ENCODE measurements at places on chromosomes 7 and 10.

- ATAC-seq: no peak
Observed at GRCh38 chr7:101631224-101631714, 2.2 kb upstream of the MYL10 start.

- ATAC-seq: no peak
Observed at GRCh38 chr7:116741625-116742316, 69.8 kb downstream of the MET start.

GRCh38 chr7:129053938-129054437, 923 bp downstream of the TNPO3 start:
- ATAC-seq: no peak

- ATAC-seq: no peak
Observed at GRCh38 chr10:89256962-89257361, 5.4 kb upstream of the LIPA start.

DNA sequence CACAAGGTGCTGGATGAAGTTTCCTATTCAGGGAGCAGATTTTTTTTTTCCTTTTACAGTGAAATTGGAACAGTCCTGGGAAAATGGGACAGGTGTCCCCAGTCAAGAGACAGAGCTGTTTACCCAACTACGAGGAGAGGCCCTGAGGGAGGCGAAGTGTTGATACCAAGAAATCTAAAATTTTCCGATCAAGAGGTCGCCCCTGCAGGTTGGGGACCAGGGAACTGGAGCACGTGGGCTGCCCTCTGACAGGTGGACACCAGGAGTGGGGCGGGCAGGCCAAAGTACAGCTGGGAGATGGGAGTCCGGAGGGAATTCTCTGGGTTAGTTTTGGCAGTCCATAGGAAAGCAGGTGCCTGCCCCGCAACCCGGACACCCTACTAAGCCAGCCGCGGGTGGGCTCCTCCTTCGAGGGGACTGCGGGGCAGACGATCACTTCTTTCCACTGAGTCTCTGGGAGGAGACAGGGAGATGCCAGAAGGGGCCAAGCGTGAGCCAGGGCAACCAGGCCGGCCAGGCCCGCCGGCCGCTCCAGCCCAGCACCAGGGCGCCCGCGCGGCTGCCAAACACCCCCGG, 965 bp upstream of the CAMK1D start:
- ATAC-seq: no peak

DNA sequence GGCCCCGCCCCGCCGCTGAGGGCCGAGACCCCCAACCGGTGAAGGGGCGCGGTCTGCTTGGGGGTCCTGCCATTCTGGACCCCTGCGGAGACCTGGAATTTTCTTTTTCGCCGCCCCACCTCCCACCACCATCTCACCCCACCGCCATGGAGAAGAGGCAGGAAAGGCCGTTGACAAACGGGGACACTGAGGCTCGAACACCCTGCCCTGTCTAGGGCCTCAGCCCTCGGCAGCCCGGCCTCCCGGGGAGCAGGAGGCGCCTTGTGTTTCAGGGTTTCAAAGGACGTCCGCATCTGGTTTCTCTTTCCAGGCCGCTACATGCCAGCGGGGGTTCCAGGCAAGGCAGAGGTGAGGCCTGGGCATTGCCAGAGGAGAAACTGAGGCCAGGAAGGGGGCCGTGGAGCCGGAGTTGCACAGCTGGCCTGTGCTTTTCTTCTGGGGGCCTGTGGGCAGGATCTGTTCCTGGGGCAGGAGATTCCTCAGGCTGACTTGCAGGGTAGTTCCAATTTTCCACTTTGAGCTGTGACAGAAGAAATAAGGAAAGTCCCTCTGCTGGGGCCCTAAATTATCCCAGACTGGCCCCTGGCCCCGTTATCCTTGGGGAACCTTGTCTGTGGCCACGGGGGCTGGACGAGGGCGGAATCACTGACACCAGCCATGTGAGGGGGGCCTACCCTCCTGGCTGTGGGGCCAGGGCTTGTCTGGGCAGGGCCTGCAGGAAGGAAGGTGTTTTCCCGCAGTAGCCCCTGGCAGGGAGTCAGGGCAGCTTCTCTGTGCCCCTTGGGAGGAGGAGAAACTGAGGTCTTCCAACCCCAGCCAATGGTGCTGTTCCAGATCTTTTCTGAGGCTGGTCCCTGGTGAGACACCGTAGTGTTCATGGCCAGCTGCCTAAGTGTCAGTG, 900 bp upstream of the MICALL2 start:
- ATAC-seq: no peak

DNA sequence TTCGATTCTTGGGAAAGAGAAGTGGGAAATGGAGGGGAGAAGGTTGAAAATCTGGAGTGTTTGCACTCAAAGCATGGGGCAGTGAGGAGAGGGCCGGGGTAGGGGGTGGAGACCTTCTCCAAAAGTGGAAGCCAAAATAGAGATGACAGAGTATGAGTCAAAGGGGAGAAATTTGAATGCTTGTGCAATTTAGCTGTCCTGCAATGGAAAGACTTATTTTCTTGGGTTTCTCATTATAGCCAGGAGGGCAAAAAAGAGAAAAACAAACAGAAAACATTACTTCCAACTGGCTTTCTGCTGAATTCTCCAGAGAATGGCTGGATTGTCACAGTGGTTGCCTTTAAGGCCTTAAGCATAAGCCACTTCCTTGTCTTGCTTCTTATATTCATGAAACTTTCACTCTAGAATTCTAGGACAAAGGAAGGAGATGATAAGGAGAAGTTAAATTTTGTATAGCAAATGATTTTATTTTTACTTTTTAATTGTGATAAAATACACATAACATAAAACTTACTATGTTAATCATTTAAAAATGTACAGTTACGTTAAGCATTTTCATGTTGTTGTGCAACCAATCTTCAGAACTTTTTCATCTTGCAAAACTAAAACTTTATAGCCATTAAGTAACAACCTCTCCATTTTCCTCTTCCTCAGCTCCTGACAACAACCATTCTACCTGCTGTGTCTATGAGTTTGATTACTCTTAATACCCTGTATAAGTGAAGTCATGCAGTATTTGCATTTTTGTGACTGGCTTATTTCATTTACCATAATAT, 100.2 kb downstream of the GPR85 start:
- no peak for ATAC-seq

GRCh38 chr10:63977329-63977923, 456.2 kb downstream of the REEP3 start:
- ATAC-seq: no peak
